ENCODE measurements at places on chromosomes 3 and 15.

GRCh38 chr3:32958509-32958908 lies 7.1 kb downstream of the CCR4 start:
- DNase-seq, result no peak

DNA sequence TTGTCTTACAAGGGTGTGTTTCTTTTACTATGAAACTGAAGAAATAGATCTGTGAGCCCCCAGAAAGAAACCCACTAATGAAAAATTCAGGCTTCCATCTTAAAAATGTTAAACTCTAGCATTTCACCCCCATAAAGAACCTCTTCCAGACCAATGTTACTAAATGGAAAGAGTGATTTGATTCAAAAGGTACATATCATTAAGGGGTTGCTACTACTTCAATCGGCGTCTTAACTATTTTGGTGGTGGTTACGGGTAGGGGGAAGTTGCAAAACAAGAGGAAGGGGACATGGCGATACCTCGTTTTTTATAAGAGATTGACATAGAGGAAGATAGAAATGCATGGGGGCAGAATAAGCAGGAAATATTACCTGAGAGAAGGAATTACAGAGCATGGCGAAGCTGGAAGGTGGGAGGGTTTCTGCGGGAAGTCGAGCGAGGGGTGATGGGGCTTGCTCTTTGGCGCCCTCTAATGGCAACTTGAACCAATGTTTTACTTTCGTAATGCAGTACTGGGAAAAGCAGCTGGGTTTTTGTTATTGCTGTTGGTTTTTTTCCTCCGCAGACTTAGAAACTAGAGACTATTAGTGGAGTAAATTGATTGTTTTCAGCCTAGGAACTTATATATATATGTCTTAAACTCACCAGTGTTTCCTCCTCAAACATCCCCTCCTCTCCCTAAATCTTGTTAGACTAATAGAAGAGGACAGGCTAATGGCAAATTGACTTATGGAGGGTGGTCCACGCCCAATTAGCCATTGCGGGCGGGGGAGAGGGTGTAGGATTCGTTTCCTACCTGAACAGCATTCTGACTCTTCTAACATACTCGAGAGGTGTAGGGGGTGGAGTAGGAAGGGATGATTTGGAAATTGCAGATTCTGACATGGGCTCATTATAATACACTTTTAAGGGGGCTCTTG lies 11.3 kb upstream of the SOX2 start:
- no peak for DNase-seq

- no peak for DNase-seq
Observed at GRCh38 chr3:196423044-196423781, 9.0 kb downstream of the UBXN7 start.

GRCh38 chr3:186340204-186340603 lies 21.8 kb downstream of the DGKG start:
- no peak for DNase-seq

DNA sequence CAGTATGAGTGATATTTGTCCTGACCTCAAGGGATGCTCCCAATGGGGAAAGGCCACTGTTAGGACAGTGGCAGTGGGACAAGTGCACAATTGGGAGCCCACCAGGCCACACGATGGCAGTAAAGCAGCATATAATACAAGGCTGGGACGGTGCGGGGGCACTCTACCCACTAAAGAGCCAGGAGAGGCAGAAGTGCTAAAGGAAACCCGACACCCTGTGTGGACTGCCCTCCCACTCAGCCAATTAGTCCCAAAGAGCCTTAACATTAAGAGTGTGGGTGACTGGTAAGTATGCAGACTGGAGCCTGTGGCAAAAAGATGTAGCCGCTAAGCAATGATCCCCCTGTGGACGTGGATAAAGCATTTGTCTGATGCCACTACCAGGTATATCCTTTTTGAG lies 8.2 kb upstream of the ZNF589 start:
- DNase-seq, result peak; percentile 65

DNA sequence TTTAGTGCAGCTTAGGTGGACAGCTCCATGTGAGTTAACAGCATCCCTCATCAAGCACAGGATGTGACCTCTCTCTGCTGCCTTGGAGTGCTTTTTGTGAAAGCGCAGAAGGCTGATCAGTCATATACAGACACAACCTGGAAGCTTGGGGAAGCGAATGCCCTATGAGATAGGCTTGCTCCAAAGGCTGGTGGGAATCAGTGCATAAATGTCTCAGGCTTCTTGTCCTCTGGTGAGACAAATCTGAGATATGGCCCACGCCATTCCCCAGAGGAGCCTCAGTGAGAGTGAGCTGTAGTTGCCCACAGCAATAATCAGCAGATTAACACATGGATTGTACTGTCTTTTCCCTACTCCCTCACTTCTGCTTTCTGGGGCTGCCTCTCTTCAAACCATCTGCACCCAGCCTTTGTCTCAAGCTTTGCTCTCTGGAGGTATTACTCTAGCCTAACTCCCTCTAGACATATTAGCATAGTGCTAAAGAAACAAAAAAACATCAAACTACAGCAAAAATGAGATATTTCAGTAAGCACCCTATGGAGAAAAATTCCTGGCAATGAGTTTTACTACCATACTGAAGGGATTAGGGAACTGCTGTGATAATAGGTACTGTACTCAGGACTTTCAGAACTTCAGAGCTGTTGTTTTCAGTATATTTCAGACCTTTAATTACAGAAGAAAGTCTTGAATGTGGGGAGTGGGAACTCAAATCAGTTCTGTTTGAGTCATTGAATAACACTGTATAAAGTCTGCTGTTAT lies 113.7 kb downstream of the OXSM start:
- DNase-seq, result no peak

DNA sequence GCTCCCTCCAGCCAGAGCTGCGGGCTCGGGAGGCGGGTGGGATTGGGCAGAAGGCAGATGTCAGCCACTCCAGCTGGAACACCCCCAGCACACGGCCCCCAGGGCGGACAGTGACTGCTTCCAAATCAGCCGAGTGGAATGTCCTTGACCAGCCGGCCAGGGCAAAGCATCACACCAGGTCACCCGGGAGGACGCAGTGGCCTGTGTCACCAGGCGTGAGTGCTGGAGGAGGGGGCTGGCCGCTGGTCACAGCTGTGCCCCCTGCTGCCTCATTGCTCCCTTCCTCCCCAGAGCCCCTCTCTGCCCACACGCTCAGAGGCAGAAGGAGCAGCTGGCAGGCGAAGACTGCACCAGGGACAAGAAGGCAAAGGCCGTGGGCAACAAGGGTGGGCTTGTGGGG lies 33.5 kb downstream of the NTRK3 start:
- no peak for DNase-seq

GRCh38 chr3:27802849-27803248 lies 80.7 kb upstream of the EOMES start:
- DNase-seq, result no peak

DNA sequence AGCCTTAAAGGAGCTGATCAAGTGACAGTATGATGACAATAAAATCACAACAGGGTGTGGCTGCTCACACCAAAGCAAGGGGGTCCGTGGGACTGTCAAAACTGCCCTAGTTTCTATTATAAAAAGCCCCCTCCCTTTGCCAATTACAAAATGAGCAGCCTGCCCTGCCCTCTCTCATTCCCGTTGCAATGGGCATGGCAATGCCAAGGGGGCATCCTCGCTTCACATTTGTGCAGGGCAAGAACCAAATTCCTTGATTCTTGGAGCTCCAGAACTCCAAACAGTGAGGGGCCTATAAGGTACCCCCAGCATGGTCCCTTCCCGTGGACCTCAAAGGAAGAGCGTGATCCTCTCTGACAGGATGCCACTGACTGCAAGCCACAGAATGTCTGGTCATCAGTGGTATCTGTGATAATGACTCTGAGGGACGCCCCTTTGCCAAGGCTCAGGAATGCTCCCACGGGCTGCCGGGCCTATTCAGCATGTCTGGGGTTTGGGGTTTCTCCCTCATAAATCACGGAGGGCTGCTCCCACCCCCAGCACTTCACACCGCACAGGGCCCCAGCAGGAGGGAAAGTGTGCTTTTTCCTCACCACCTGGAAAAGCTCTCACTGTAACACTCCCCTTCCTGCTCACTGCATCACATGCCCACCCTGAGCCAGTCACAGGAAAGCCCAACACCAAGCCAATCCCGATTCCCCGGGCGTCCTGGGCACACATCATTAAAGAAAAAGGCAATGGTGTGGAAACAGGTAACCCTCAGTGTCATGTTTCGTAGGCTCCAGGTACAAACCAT lies 105.1 kb upstream of the TRPM1 start:
- DNase-seq, result no peak

GRCh38 chr3:172201870-172202236 lies 162.5 kb downstream of the FNDC3B start:
- DNase-seq, result no peak

GRCh38 chr3:13069495-13069894 lies 3.7 kb downstream of the IQSEC1 start:
- DNase-seq, result peak; percentile 33

- no peak for DNase-seq
Observed at GRCh38 chr3:30598668-30599545, 7.5 kb upstream of the TGFBR2 start.

DNA sequence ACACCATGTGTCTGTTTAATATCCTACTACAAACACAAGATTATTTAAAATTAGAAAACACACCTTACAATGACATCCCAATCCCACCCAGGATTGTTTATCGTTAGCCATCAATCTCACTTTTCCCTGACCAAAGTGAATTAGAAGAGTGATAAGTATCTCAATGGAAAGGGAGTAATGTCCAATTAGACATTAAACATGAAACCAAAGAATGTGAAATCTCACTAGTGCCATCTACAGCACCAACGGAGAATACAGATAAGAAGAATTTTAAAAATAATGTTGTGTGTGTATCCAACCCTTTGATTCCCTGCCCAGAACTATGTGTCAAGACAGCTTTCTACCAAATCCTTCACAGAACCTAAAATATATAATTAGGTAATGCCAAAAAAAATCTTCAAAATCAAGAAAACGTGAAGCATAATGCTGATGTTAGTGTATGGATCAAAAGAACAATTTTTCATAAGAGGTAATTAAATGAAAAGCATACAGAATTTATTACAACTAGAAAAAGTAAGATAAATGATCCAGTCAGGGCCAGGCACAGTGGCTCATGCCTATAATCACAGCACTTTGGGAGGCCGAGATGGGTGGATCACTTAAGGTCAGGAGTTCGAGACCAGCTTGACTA lies 64.2 kb downstream of the SCAPER start:
- no peak for DNase-seq

DNA sequence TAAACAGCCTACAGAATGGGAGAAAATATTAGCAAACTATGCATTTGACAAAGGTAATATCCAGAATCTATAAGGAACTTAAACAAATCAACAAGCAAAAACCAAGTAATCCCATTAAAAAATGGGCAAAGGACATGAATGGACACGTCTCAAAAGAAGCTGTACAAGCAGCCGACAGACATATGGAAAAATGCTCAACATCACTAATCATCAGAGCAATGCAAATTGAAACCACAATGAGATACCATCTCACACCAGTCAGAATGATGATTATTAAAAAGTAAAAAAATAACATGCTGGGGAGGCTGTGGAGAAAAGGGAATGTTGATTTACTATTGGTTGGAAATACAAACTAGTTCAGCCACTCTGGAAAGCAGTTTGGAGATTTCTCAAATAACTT lies 30.7 kb upstream of the PPM1L start:
- DNase-seq, result no peak

- DNase-seq, result no peak
Observed at GRCh38 chr15:46778876-46779275, 938.4 kb upstream of the SEMA6D start.

DNA sequence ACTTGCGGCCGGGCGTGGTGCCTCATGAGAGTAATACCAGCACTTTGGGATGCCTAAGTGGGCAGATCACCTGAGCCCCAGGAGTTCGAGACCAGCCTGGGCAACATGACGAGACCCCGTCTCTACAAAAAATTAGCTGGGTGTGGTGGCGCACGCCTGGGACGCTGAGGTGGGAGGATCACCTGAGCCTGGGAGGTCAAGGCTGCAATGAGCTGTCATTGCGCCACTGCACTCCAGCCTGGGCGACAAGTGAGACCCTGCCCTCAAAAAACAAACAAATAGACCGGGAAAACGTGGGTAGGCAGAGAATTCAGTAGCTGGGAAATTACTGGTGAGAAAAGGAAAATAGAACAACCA lies 667 bp downstream of the UMPS start:
- peak; percentile 29 for DNase-seq

DNA sequence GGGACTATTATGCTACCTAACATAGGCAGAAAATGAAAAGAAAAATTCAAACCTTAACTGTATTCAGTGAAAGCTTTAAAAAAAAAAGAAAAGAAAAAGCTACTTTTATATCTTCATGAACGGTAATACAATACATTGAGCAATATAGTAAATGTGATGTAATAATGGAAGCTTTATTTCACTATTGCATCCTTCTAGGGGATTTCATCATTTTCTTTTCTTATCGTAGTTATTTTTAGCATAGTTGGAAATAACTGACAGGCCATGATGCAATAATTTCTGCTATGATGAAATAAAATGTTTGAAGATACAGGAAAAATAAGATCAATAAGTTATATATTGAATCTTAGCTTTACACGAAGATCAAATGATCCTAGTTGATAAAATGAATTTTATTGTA lies 40.3 kb upstream of the ZCWPW2 start:
- DNase-seq, result no peak

- DNase-seq, result no peak
Observed at GRCh38 chr15:62253294-62253693, 88.2 kb upstream of the C2CD4B start.

- no peak for DNase-seq
Observed at GRCh38 chr15:70923311-70924080, 30.9 kb downstream of the LRRC49 start.

DNA sequence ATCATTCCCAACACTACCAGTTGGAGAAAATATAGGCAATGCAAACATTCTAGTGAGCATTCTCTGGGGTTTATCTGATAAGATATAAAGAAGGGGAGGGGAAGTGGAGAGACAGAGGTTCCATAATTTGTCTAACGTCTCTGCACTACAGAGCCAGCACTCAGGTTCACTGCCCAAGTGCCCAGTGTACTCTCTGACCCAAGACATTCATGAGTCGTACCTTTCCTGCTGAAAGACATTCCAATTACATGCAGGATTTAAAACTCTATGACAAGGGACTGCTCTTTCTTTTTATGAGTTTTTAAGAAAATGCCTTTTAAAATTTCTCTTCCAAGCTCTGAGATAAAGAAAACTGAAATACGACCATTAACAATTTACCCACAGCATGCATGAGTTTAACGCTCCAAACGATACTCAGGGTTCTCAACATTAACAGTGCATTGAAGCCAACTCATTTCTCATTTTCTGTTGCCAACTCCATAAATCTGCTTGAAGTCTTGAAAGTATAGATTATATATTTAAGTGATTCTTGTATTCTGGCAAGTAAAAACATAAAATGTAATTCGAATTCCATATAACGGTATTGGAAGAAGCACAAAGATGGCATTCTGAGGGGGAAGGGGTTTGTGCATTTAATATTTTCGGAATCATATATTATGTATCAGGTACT lies 193.4 kb downstream of the SUCLG2 start:
- no peak for DNase-seq

- DNase-seq, result no peak
Observed at GRCh38 chr15:63187589-63188226, 1.7 kb upstream of the RAB8B start.
